ENCODE measurements at places on chromosomes 5 and 9. TPM values are rescaled to one million over a fixed set of nuclear protein-coding genes. Genes with fewer than 3 reads are reported as not detected.

GRCh38 chr5:90161414-90161813, 248.1 kb downstream of the CETN3 start:
- H3K27me3 ChIP-seq = no peaks in the 10 kb centered on the region
- H3K27ac ChIP-seq = no peak overlapping the region
- DNase-seq = peak; percentile 60
- no peaks in the 10 kb centered on the region for H3K4me1 ChIP-seq
- H3K4me3 ChIP-seq = no peak overlapping the region

GRCh38 chr9:80775530-80775929, 913.8 kb downstream of the TLE1 start:
- DNase-seq = no peak
- H3K4me3 ChIP-seq = no peak overlapping the region
- no peaks in the 10 kb centered on the region for H3K27me3 ChIP-seq
- H3K4me1 ChIP-seq = no peaks in the 10 kb centered on the region
- H3K27ac ChIP-seq = no peak overlapping the region

GRCh38 chr9:21239911-21240310, at the start of gene IFNA14:
Gene IFNA14, minus strand, starts transcription at chr9:21240005. Its CDS starts 70 bp downstream, at chr9:21239935.
- H3K27me3 ChIP-seq = no peaks in the 10 kb centered on the region
- H3K27ac ChIP-seq = no peak within 1 kb of the TSS
- no peaks in the 10 kb centered on the region for H3K4me1 ChIP-seq
- no peak for DNase-seq
- no peaks in the 10 kb centered on the region for H3K36me3 ChIP-seq

GRCh38 chr9:93576258-93577077, at the start of gene PHF2:
Gene PHF2, plus strand, starts transcription at chr9:93576584. Its CDS starts 190 bp downstream, at chr9:93576774.
- H3K27ac ChIP-seq = peak within 1 kb of the TSS; percentile 91
- no peaks in the 10 kb centered on the region for H3K36me3 ChIP-seq
- no peaks in the 10 kb centered on the region for H3K27me3 ChIP-seq
- peak; percentile 52 for DNase-seq

DNA sequence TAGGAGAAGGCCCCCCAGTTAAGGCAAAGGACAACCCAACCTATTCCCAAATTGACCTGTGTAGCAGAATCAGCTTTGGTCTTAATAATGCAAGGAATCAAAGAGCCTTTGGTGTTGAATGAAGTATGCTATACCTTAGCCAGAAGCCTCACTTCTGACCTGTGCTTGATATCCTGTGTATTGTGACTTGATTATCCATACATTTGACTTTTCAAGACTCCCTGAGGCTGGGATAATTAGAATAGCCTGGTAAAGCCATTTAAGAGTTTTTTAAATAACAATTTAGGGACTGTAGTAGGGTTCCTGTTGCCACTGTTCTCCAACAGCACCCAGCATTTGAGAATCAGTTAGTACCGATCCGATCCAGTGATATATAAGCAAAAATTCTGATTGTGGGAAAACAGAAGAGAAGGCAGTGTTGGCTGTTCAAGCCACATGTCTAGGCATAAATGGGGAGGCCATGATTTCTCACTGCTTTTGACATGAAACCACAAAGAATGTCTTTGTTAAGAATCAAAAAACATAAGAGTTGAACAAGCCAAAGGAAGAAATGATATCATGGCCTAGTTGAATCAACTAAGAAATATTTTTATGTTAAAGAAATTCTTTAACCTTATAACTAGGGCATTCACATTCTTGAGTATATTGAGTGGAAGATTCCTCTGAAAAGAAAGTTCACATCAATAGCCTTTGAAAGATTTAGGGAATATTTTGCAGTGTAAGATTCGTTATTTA, 98.9 kb downstream of the F2RL2 start:
- no peaks in the 10 kb centered on the region for H3K36me3 ChIP-seq
- no peaks in the 10 kb centered on the region for H3K27me3 ChIP-seq
- H3K4me3 ChIP-seq = no peak overlapping the region
- no peak overlapping the region for H3K27ac ChIP-seq
- H3K4me1 ChIP-seq = no peaks in the 10 kb centered on the region

DNA sequence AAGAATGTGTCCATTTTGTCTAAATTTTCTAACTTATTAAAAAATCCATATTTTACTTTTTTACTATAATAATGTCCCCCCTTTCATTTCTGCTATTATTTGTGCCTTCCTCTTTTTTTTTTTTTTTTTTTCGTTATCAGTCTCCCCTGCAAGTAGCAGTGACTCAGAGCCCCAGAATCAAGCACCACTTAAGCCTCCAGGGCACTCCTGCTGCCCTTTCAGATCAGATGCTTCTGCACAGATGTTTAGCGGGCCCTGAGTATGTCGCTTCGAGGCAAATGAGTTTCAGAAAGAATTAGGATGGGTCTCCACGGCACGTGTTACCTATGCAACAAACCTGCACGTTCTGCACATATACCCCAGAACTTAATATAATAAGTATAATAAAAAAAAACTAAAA, 11.7 kb downstream of the MED7 start:
- no peak for DNase-seq
- peaks cover 4% of the 10 kb centered on the region for H3K4me1 ChIP-seq
- H3K27ac ChIP-seq = no peak overlapping the region

DNA sequence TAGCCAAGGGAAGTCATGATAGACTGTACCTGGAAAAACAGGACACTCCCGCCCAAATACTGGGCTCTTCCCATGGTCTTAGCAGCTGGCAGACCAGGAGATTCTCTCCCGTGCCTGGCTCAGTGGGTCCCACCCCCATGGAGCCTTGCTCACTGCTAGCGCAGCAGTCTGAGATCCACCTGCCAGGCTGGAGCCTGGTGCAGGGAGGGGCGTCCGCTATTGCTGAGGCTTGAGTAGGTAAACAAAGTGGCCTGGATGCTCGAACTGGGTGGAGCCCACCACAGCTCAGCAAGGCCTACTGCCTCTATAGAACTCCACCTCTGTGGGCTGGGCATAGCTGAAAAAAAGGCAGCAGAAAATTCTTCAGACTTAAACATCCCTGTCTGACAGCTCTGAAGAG, 10.1 kb upstream of the THG1L start:
- DNase-seq = no peak
- H3K4me1 ChIP-seq = no peaks in the 10 kb centered on the region
- no peaks in the 10 kb centered on the region for H3K27me3 ChIP-seq
- no peak overlapping the region for H3K4me3 ChIP-seq
- H3K36me3 ChIP-seq = no peaks in the 10 kb centered on the region

DNA sequence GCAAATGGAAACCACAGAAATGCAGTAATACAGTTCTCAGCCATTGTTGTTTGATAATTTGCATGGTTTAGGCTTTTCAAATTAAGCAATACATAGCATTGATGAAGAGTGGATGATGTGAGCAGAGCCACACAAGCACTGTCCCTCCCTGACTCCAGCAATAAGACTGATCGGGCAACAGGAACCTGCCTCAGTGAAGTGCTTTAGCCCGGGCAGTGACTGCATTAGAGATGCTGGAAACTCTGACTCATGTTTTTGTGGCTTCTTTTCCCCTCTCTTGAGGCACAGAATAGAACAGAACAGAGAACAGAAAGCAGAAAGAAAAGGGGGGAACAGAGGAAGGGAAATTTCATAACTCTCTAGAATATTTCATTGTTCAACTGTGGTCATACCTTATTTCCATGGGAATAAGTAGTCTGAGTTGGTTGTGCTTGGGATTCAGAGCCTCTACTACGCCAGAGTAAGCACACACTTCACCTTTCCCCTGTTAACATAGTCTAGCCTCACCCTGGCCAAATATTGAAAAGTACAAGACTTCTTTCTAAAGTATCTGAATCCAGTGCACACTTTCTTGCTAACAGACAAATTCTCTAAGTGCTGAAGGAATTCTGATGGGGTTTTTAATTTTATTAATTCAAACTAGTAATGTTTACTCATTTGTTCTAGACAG, 164.8 kb upstream of the VCAN start:
- no peak overlapping the region for H3K4me3 ChIP-seq
- peak overlapping the region; percentile 39 for H3K27ac ChIP-seq
- no peaks in the 10 kb centered on the region for H3K4me1 ChIP-seq
- no peaks in the 10 kb centered on the region for H3K27me3 ChIP-seq

SLC26A2 gene
- 12.0 TPM for total RNA-seq

DNA sequence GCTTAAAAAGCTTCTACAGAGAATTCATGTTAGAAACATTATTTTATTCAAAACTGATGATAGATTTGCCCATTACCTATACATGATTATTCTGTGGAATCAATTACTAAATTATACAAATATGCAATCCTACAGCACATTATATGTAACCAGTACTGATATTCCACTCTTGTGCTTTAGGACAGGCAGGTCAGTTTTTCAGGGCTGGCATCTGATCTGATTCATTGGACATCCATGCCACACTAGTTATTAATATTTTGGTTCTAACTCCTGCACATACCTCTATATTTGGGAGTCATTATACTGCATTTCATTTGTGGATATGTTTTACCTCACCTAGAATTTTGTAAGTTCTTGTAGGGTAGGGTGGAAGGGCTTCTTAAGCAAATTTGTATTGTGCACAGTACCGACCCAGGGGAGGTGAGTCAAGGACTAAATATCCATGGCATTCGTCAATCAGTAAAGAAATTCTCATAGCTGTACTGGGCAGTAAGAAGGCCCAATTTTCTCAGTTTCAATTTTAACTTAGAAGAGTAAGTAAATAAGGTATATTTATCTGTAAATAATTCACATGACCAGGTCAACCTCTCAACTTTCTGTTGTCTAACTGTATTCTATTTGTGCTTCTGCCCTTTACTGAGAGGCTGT, 33.5 kb downstream of the ELOVL7 start:
- no peak overlapping the region for H3K4me3 ChIP-seq
- no peaks in the 10 kb centered on the region for H3K27me3 ChIP-seq
- H3K4me1 ChIP-seq = no peaks in the 10 kb centered on the region
- no peak for DNase-seq

NEUROG1 gene
- total RNA-seq = not detected

DNA sequence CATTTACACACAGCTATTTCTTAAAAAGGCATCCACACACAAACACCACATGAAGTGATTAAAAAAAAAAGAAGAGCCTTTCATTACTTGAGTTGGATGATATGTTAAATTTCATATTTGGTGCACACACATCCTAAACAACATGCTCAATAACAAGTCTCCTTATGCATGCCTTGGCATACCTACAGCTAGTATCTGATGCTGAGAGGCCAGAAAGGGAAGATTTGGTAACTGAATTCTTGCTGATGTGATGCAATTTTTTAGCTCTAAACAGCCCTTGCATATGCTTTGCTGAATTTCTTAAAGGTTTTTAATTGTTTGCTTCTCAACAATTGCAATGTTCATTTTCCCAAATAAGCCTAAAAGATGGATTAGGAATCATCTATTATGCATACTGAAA, 338.8 kb downstream of the ARL15 start:
- no peaks in the 10 kb centered on the region for H3K36me3 ChIP-seq
- no peaks in the 10 kb centered on the region for H3K4me1 ChIP-seq
- H3K4me3 ChIP-seq = no peak overlapping the region
- H3K27ac ChIP-seq = no peak overlapping the region

DNA sequence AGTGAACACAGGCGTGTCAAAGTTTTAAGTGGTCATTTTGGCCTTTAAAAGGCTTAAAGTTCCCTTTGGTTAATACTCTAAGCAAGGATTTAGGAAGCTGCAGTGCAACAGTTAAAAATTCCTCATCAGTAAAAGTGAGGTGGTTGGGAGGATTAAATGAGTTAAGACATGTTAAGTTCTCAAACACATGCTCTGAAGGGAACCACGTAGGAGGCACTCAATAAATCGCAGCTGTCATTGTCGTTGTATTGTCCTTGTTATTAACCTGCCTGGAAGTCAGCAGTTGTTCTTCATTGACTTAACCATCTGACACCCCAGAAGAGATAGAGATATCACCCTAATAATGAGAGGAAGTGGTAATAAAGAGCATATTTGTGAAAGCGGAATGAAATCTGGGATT, 247.5 kb downstream of the MARCHF11 start:
- H3K27ac ChIP-seq = no peak overlapping the region
- no peak for DNase-seq
- no peak overlapping the region for H3K4me3 ChIP-seq
- no peaks in the 10 kb centered on the region for H3K27me3 ChIP-seq

PCDHB12 gene
- 2.3 TPM for total RNA-seq

DNA sequence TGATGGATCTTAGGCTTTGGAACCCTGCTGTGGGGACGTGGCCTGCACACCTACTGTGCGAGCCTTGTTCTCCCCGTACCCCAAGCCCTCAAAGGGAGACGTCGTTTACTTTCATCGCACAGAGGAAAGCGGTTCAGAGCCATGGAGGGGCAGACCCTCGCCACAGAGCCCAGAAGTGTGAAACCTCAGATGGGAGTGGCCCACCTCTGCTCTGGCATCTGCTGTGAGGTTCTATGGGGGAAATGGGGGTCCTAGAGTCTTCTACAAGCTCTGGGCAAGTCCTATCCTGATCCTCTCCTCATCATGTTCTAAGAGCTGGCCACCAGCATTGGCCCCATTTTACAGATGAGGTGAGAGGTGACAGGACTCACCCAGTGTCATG, 3.7 kb upstream of the RNF44 start:
- peak overlapping the region; percentile 81 for H3K27ac ChIP-seq
- H3K27me3 ChIP-seq = no peaks in the 10 kb centered on the region
- H3K36me3 ChIP-seq = no peaks in the 10 kb centered on the region
- H3K4me3 ChIP-seq = no peak overlapping the region

GRCh38 chr5:167726642-167727041, 564.8 kb upstream of the WWC1 start:
- no peak overlapping the region for H3K4me3 ChIP-seq
- DNase-seq = no peak
- no peaks in the 10 kb centered on the region for H3K27me3 ChIP-seq
- no peaks in the 10 kb centered on the region for H3K4me1 ChIP-seq

CTNND2 gene
- 8.6 TPM for total RNA-seq
